Stimulated activated CD8-positive, alpha-beta memory T cell treated with anti-CD3 and anti-CD28 coated beads, Interleukin-2, amount 100 ng/mL, for 1 hour (primary cell): ENCODE measurements at places on chromosomes 5 and 9.

- no peak for DNase-seq
Measured at GRCh38 chr5:62326302-62326701, 20.3 kb downstream of the KIF2A start.

DNA sequence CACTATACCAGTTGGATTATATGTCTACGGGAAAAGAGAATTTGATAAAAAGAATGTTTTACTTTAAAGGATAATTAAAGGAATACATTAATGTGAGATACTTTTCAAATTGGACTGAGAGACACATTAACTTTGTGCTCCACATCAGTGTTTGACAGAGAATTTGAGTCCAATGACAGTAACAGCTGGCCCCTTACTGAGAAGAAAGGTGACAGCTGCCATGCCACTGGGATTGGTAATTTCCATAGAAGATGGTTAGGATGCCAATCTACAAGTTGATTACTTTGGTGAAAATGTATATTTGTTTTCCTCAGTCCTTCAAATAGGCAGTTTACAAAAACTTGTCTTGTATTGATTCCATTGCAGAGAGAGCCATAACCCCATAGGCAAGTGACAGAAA is 578.4 kb downstream of the SLCO4C1 start:
- no peak for DNase-seq

DNA sequence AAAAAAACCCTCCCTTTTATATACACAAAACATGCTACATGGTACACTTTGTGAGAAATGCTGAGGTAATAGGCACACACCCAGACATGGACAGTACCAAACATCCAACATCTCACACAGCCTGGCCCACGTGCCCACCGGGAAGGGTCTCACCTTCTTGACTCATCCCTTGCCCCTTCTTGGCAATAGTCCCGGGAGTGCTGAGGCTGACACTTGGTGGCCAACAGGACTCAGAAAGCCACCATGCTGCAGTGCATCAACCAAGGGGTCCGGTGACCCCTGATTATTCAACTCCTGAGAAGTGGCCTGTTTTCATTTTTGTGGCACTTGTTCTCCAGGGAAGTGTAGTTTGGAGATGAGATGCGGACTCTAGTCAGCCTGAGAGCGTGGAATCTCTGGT is 35.0 kb downstream of the ANGPTL2 start:
- no peak for DNase-seq

- peak; percentile 44 for DNase-seq
Measured at GRCh38 chr5:42950456-42951292, 89.4 kb downstream of the ANXA2R start.

GRCh38 chr5:119996128-119996527 is 366.8 kb downstream of the FAM170A start:
- DNase-seq, result no peak

DNA sequence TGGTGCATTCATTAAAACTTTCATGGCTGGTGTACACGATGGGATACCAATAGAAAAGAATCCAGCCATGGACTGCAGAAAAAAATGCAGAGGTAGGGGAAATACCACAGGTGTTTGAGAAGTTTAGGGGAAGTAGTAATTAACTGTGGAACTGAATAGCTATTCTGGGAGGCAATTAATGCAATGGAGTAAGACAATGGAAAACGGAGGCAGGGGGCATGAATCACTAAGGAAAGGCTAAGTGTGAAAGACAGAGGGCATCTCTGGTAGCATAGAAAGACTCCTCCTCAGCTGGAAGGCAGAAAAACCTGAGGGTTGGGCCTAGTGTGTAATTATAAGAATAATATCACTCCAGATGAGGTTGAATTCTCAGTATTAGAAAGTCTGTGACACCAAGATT is 30.9 kb upstream of the NPR3 start:
- no peak for DNase-seq

DNA sequence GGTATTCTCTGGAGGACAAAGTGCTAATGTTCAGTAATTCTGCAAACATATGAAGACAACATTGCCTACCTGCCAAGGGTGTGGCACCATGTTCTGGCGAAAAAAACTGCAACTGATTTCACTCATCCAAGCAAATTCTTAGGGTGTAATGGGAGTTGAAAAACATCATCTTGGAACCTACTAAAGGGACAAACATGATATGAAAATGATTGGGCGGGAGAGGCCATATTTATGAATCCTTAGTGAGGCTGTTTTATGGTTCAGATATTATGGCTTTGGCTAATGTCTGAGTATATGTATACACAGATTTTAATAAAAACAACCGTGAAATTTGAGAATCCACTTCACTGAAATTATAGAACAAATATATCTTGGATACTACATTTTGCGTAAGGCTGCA is 225.7 kb downstream of the ARL15 start:
- no peak for DNase-seq

- no peak for DNase-seq
Measured at GRCh38 chr5:83522446-83522845, 50.9 kb downstream of the VCAN start.

DNA sequence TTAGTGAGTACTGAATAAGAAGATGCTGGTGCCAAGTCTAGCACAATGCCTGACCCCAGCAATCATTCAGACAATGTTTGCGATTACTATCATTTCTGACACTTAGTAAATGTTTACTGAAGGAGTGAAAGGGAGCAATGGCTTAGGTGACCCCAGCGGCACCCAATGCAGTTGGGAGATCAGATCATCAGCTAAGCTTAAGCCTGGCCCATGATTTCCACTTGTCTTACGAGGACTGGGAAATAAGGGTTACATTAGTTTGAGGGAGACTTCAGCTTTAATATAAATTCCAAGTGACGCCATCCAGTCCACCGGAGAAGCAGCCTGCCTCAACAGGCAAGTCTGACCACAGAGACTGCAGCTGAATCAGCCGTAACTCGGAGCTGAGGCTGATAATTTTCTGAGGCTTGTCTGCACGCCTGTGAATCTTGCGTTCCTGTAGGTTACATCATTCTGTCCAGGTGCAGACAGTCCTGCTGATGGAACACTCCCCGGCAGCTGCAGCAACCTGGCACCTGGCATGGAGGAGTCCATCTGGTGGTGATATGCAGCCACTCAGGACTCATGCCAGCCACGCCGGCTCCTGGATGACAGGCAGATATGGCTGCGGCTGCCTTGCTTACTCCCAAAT is 34.9 kb upstream of the FGF1 start:
- no peak for DNase-seq

- DNase-seq, result no peak
Measured at GRCh38 chr5:138289296-138289695, 14.9 kb upstream of the GFRA3 start.

- no peak for DNase-seq
Measured at GRCh38 chr5:158267228-158267627, 408.3 kb upstream of the CLINT1 start.

GRCh38 chr9:88783711-88784083 is 207.6 kb upstream of the S1PR3 start:
- DNase-seq, result no peak

- no peak for DNase-seq
Measured at GRCh38 chr5:12910641-12911040, 1006.4 kb upstream of the CTNND2 start.

DNA sequence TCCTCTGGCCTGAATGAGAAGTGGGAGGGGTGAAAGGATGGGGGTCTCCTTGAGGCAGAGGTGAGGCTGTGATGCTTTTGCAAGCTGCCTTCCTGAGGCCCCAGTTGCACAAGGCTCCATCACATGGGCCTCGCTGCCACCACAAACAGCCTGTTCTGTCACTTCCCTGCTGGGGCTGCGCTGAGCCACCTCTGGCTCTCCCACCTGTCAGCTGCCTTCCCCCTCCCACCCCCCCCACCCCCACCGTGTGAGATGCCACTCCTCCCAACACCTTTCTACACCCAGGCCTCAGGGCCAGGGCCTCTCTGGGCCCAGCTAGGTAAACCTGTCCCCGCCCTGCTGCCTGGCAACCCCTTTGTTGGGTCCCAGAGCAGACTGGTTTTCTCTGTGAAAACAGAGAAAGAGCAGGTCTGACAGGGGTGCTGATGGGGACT is 4.5 kb upstream of the PDLIM4 start:
- no peak for DNase-seq

DNA sequence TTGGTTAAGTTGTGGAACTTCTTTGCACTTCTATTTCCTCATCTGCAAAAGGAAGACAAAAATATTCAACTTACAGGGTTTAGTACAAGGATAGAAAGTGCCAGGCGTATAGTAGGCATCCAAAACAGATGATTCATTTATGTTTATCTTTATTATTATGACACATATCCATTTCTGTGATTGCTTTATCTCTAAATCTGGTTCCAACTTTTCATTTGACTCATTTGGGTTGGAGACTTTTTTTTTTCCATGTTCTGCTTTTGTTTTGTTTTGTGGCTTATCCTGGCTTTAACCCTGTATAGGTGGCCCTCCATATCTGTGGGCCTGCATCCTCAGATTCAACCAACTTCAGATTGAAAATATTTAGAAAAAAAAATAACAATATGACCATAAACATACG is 186.7 kb upstream of the SLC24A2 start:
- no peak for DNase-seq

GRCh38 chr9:5436441-5436840 is 1.3 kb downstream of the PLGRKT start:
- no peak for DNase-seq

DNA sequence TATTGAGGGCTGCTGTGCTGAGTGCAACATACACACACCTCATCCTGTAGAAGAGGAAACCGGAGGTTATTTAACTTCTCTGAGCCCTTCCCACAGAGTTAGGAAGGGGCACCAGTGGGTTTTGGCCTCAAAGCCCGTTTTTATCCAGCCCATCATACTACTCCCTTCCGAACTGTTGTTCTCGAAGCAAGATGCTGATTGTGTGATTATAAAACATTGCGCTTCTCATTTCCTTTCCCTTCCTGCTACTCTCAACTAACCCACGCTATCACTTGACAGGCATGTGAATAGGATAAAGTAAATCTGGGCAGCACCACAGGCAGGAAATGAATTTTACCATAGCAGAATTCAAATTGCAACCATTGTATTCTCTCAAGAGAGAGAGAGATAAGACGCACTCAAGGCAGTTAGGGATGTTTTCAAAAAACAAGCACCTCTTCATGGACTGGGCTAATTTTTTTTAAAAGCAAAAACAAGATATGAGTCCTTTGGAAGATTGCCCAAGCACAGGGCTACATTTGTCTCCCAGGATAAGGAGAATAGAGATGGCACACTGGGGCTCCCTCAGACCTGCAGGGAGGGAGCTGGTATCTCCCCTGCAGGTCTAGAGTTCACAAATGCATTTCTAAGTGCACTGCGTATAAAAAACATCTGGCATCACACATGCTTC is 52.6 kb downstream of the GNA14 start:
- DNase-seq, result no peak

- no peak for DNase-seq
Measured at GRCh38 chr5:136022965-136023364, 5.8 kb upstream of the TGFBI start.

DNA sequence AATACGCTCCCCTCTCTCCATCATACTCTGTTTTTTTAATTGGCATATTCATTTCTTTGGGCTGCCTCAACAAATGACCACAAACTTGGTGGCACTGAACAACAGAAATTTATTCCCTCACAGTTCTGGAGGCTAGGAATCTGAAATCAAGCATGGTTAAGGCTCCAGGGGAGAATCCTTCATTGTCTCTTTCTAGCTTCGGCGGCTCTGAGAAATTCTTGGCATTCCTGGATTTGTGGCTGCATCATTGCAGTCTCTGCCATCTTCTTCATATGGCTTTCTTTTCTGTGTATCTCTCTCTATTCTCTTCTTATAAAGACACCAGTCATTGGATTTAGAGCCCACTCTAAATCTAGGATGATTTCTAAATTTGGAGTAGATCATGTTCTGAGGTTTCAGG is 10.9 kb upstream of the SLC24A2 start:
- no peak for DNase-seq

GRCh38 chr9:18275313-18275990 is 198.5 kb upstream of the ADAMTSL1 start:
- DNase-seq, result no peak

- no peak for DNase-seq
Measured at GRCh38 chr5:95595289-95595931, 24.5 kb upstream of the GPR150 start.

- DNase-seq, result no peak
Measured at GRCh38 chr9:130425741-130426466, 18.9 kb upstream of the ASS1 start.

DNA sequence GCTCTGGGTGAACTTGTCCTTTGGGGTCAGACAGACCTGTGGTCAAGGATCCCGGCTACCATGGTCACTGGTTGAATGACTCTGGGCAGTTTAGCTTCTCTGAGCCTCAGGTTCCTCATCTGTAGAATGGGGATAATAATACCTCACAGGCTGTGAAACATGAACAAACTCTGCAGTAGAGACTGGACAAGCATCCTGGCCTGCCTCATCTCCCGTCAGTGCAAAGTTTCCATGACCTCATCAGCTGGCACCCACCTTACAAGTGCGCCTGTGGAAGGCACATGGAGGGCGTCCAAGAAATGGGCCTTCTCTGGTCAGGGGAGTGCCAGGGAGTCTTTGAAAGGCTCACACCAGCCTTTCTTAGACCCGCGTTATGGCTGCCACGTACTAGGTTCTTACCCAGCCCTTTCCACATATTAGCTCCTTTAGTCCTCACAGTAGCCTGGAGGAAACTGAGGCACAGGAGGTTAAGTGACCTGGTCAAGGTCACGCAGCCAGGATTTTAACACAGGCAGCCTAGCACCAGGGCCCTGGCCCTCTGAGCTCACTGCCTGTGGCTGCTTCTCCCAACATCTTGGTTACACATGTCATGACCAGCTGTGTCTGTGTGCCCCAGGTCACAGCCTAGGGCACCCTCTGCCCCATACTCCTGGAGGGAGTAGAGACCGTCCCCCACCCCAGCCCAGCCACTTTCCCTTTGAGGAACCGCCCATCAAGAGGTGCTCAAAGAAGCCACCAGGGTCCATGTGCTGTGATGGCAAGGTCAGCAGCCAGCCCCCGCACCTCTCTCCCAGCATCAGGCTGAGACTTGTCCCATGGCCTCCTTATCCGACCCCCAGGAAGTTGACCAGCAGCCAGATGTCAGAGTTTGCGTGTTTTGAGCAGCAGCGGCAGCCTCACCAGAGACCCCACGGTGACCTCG is 39.4 kb upstream of the RPL26L1 start:
- DNase-seq, result no peak

DNA sequence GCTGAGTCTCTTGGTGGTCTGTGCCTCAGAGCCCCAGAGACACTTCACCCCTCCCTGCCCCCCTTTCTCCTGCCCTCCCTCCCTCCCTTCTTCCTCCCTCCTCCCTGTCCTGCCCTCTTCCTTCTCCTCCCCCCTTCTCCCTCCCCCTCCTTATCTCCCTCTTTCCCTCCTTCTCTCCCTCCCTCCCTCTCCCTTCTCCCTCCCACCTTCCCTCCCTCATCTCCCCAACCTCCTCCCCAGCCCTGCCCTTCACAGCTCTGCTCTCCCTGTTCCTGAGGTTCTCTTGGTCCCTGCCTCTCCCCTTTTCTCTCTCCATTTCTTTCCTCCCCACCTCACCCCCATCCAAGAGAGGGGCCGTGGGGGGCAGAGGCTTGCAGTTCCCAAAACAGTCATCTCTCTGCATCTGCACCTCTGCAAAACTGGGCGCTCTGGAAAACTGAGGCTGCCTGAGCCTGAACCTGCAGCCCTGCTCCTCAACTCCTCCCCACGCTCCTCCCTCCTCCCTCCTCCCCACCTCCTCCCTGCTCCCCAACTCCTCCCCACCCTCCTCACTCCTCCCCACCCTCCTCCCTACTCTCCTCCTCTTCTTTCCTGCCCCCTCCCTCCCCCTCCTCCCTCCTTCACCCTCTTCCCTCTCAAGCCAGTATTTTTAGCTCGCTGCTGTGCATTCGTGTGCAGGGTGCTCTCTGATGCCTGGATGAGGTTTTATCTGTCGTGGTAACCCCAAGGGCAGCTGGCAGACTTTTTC is 219.1 kb downstream of the C9orf50 start:
- no peak for DNase-seq
